ENCODE measurements at places on chromosomes 16 and 17. TPM values are rescaled to one million over a fixed set of nuclear protein-coding genes. Genes with fewer than 3 reads are reported as not detected.

Gene CCL23
- total RNA-seq = not detected

Gene EVPLL
- total RNA-seq = not detected

Gene CRYM
- total RNA-seq = not detected

Gene ACSM2A
- not detected for total RNA-seq

GRCh38 chr16:73405851-73406250, 357.9 kb upstream of the ZFHX3 start:
- DNase-seq = peak; percentile 63
- no peaks in the 10 kb centered on the region for H3K36me3 ChIP-seq
- no peak overlapping the region for H3K27ac ChIP-seq

DNA sequence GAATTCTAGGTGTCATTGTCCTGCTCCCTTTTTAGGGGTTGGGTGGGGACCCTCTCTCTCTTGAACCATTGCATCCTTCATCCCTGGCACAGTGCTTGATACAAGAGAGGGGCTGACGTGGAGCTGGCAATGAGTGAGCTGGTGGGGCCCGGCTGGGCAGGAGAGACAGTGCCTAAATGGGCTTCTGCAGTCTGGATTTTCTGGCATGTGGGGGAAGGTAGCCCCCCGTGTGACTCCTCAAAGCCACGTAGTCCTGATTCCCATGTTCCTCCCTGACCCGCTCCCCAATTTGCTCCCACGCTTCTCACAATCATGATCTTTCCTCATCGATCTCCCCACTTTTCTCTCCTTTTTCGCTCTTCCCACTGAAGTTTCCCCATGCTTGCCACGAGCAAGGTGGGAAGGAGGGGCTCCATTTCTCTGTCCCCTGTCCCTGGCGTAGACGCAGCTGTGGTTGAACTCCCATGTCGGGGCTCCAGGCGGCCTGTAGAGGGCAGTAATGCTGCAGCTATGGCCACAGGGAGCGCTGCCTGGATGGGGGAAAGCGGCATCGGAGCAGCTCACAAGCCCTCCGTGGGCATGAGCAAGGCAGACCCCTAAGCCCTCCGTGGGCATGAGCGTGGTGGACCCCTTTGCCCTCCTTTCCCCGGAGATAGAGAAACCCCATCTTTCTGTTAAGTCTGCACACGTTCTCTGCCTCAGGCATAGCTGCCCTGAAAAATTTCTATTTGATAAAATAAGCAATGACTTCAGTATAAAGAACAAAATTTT, 47.5 kb downstream of the HAPSTR1 start:
- H3K27me3 ChIP-seq = no peaks in the 10 kb centered on the region
- H3K4me3 ChIP-seq = peak overlapping the region; percentile 37
- no peaks in the 10 kb centered on the region for H3K4me1 ChIP-seq

- H3K27ac ChIP-seq = no peak overlapping the region
- no peaks in the 10 kb centered on the region for H3K27me3 ChIP-seq
- no peaks in the 10 kb centered on the region for H3K36me3 ChIP-seq
- no peak for DNase-seq
- no peaks in the 10 kb centered on the region for H3K4me1 ChIP-seq
- no peak overlapping the region for H3K4me3 ChIP-seq
Observed at GRCh38 chr16:27383556-27384243, 18.3 kb upstream of the IL21R start.

DNA sequence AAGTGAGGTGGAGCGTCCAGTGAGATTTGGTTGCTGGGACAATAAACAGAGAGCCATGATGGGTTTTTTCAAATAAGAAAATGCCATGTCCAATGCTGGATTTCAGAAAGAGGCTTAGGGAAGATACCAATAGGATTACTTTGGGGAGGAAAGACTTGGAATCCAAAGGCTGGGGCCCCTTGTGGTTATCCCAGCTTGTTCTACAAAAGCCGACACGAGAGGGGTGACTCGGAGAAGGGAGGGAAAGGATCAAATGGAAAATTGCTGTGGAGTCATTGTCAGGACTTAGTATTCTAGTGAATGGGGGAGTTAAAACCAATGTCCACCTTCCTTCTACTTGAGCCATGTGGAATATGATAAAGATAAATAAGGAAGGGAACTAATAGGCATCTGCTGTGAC, 305.5 kb downstream of the SOX9 start:
- no peaks in the 10 kb centered on the region for H3K36me3 ChIP-seq
- H3K27me3 ChIP-seq = no peaks in the 10 kb centered on the region
- no peak overlapping the region for H3K4me3 ChIP-seq
- H3K27ac ChIP-seq = no peak overlapping the region

DNA sequence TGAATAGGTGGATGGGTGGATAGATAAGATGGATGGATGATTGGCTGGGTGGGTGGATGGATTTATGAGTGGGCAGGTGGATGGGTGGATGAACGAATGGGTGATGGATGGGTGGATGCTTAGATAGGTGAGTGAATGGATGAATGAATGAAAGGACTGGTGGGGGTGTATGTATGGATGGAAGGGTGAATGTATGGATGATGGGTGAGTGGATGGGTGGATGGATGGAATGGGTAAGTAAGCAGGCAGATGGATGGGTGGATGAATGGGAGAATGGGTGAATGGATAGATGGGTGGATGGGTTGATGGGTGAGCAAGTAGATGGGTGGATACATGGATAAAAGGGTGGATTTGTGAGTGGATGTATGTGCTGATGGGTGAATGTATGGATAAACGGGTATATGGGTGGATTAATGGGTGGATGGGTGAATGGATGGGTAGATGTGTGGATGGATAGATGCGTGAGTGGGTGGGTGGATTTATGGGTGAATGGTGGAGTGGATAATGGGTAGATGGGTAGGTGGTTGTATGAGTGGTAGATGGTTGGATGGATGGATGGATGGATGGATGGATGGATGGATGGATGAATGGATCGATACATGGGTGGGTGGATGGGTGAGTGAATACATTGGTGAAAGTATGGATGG, 682.6 kb downstream of the HS3ST4 start:
- no peaks in the 10 kb centered on the region for H3K36me3 ChIP-seq
- no peaks in the 10 kb centered on the region for H3K27me3 ChIP-seq
- H3K4me3 ChIP-seq = no peak overlapping the region
- DNase-seq = no peak
- H3K27ac ChIP-seq = no peak overlapping the region
